ENCODE measurements at places on chromosomes 7 and 10.

DNA sequence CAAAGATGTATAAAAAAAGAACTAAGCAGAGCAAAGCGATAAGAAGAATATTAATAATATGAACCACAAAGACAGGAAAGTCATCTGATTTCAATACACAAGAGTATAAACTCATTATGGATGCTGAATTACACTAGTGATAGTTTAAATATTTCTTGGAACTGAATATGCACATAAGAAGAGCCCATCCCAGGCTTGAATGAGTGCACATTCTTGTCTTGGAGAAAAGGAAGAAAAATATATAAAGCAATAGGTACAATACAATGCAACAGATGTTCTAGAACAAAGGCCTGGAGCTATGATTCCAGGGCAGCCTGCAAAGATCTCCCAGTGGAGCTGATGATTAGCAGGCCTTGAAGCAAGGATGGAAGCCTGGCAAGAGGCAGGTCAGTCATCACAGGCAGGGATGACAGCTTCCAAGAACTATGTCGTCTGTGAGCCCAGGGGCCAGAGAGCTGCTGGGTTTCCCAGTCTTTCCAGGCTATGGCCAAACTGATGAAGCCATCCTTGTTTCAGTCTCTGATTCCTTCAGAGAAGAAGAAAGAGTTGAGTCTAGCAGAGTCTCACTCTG is 277.6 kb downstream of the KCNMA1 start:
- no peak for DNase-seq

- DNase-seq = no peak
Observed at GRCh38 chr7:94028768-94029167, 24.6 kb upstream of the BET1 start.

DNA sequence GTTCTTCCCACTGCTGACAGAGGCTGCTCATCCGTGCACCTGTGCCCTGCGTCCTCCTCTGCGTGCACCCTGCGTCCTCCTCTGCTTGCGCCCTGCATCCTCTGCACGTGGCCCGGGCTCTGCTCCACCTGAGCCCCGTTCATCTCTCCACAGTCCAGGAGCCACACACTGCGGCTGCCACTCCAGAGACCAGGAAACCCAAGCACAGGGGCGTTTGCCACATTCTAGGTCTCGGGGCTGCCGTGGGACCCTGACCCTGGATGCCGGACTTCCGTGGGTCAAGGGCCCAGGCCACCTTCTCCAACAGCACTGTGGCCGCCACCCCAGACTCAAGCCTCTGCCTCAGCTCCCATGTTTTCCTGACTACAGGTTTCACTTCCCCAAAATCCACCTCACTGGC is 460.4 kb downstream of the PTPRN2 start:
- no peak for DNase-seq

- DNase-seq = no peak
Observed at GRCh38 chr10:47024046-47024322, 112.8 kb downstream of the PTPN20 start.

DNA sequence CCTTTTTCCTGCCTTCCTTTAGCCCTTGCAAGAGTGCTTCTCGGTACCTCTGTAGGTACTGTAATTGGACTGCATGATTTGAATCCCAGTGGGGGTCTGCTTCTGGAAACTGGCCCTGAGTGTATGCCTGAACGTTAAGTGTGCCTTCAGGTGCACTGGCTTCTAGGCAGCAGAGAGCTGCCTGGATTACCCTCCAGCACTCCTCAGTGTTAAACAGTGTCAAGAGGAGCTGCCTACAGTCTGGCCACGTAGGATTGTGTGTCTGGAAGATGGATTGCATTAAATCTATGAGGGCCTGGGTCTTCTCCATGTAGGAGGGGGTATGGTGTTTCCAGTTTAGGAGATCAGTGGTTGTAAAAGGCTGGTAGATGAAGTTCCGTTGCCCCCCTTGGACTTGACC is 103.7 kb downstream of the TRIM24 start:
- peak; percentile 15 for DNase-seq

- DNase-seq = no peak
Observed at GRCh38 chr7:93955304-93955703, 33.8 kb downstream of the GNG11 start.

All from ELF-1 (cell line).